ENCODE measurements at places on chromosomes 2 and 18. TPM values are rescaled to one million over a fixed set of nuclear protein-coding genes. Genes with fewer than 3 reads are reported as not detected.

DNA sequence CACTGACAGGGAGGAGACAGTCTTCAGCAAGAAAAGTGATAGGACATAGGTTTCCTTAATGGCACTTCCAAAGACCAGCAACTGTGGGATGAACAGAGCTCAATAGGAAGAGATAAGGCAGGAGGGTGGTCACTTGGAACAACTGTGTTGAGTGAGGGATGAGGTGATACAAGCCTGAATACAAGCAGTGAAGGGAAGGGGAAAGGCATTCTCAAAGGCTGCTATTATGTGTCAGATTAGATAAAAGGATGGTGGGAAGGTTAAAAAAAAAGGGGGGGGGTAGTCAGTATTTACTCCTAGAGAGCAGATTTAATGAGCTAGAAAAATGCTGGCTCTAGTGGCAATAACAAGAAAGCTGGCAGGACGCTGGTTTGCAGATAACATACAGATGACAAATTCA, 25.7 kb downstream of the CCBE1 start:
- DNase-seq, result no peak

DNA sequence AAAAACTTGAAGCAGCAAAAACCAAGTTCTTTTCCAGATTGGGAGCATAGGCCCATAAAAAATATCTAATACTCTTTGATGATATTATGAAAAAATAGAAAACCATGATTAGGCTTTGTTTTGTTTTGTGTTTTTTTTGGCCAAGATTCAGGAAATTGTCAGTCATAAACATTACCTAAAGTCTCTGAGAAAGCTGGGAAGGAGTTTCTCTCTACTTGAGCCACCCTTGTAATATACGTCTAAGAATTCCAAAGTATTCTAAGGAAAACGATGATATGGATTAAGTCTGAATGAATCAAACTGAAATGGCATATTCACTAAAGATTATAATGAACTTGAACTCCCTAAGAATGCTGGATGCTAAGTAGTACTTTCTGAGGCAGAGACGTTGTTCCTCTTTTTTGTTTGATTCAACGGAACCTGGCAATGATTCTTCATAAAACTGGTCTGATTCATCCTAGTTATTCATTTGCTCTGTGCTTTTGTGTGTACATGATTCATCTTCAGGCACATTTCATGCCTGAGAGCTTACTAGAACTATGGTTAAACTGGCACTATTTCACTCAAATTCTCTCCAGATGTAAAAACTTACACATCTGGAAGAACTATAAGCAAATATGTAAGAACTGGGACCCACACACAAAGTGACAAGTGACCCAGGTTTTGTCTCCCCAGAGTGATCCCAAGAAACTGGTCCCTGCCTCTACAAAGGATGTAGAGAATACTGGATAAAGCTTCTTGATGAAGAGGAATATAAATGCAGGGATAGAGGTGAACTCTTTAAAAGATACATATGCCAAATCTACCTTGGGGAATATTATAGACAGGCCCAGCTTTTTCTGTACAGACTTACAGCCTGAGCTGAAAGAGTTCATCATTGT, 159.7 kb downstream of the DOCK10 start:
- DNase-seq, result no peak

DNA sequence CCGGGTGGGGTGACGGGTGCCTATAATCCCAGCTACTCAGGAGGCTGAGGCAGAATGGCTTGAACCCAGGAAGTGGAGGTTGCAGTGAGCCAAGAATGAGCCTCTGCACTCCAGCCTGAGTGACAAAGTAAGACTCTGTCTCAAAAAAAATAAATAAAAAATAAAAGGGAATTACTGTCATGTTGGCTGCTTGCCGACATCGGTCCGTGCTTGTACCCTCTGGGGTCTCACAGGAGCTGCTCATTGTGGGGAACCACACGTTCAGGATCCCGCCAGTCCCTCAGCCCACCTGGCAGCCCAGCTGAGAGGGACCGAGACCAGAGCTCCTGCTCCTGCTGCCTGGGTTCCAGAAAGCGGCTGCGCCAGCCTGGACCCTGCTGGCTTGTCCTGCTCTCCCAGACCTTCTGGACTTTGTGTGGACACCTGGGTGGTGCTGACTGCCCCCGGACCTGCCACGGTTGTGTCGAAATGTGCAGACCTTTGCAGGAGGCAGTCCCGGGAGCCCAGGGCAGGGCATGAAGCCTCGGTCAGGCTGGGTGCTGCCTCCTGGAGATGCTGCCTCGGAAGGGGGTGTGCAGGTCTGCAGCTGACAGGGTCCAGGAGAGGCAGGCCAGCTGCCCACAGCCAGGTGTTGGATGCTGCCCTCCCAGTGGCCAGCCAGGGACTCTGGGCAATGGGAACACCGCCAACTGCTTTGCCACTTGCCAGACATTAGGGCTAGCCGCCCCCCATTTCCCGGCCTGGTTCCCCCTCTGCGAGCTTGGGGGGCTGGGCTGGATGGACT, 16.4 kb downstream of the KLF11 start:
- DNase-seq, result no peak

DNA sequence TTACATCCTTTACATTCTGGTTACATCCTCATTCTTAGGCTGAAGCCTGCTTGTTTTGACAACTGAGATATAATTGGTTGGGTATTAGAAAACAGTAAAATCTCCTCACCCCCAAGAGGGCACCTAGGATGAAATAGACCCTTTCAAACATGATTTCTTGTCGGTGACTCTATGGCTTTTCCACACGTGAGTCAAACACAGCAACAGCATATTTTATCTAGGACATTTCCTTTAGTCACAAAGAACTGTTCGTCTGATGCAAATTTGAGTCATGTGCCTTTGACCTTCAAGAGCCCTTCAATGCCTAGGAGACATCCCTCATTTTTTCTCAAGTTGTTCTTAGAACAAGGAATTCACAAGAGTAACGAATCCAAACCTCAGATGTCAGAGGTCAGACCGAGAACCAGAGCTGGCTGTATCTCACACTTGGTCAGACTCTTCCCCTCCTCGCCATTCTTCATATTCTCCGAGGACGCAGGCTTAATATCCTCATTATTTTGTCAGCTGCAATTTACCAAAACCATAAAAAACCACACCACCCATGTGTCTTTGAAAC, 60.5 kb upstream of the ALKAL2 start:
- no peak for DNase-seq

The MROH2A gene
- total RNA-seq, result 1.2 TPM

The EPAS1 gene
- total RNA-seq, result 221 TPM

The CDC42EP3 gene
- total RNA-seq, result 12.6 TPM

All from mucosa of gallbladder (tissue), 1 donor.